WERI-Rb-1 (cell line): ENCODE measurements at places on chromosomes 3 and 15.

- DNase-seq = no peak
Measured at GRCh38 chr3:52490035-52490938, 4.9 kb upstream of the STAB1 start.

GRCh38 chr3:10420745-10421475 lies 84.5 kb downstream of the ATP2B2 start:
- DNase-seq = no peak

DNA sequence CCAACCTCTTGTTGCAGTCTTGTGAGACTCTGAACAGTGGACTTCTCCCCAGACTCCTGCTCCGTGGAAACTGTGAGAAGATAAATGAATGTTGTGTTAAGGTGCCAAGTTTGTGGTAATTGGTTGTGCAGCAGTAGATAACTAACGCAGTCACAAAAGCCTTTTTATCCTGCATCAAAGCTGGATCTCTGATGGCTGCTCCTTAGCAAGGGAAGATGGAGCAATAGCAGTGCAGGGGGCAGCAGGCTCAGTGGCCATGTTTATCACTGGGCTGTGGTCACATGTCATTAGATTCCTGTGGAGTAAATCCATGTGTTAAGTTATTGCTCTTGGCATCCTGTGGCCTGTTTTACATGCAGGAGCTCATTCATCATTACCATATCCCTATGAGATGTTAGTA lies 13.5 kb downstream of the CMTM7 start:
- DNase-seq = no peak

DNA sequence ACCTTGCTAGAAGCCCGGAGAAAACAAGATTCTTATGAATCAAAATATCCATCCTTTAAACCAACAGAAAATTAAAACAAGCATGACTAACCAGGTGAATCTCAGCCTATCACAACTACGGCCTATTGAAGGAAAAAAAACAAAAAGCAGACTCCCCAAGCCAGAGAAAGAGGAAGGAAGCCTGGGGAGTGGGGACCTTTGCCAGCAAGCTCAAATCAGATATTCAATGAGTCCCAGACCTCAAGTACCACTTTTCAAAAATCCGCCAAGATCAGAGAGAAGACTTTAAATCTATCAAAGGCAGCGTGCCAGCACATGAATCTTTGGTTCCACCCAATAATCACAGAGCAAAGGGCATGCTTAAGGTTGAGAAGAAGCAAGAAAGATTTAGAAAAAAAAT lies 253.8 kb downstream of the NTRK3 start:
- no peak for DNase-seq

- no peak for DNase-seq
Measured at GRCh38 chr3:107855710-107856109, 235.1 kb downstream of the CD47 start.

- DNase-seq = no peak
Measured at GRCh38 chr3:109122690-109123089, 4.8 kb upstream of the MORC1 start.

DNA sequence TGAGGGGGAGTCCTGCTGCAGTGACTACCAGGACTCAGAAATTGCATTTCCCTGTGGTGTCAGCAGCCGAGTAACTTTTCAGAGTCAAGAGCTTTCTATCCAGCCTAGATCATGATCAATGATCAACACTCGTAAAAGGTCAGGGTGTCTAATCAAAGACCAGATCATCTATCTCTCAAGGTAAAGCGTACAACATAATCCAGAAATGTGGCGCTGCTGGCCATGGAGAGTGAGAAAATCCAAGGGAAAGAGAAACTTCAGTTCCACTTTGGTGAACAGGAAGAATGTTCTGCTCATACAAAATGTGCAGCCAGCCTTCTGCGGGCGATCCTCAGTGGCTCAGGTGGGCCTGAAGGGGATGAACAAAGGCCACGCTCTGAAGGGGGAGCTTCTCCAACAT lies 1005.8 kb upstream of the NR2F2 start:
- no peak for DNase-seq

- DNase-seq = no peak
Measured at GRCh38 chr3:26657348-26657976, 34.9 kb downstream of the LRRC3B start.

DNA sequence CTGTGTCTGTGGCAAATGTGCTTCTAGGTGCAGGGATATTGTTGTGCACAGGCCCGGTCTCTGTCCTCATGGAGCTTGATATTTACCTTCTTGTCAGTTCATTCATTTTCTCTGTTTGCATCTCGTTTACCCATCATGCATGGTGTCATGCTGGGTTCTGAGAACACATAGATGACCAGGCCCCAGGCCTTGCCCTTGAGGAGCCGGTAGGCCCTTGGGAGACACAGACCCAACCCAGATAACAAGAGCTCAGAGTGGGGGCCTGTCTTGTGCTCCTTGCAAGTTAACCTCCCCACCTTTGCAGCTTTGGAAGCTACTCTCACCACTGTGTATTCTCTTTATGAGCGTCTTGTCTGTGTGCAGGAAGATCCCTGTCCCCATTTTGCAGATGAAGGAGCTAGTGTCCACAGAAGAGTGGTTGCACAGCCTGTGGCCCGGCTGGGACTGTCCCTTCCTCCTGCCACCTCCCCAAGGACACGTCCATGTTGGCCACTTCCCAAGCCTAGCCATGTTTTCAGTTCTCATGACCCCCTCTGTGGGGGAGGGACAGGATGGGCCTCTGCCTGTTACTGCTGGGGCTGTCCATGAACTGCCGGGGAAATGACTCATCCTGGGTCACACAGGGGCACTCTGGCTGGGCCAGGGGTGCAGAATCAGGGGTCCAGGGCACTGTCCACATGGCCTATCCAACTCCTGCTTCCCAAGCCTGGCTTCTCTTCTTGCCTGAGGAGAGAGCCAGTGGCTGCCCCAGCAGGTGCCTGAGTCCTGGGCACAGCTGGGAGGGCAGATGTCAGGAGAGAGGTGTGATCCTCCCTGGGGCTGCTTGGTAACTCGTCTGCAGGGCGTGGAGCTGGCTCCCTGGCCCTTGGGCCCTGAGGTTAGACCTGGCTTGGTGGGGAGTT lies 3.4 kb downstream of the SNX33 start:
- DNase-seq = no peak

- no peak for DNase-seq
Measured at GRCh38 chr3:102194760-102195159, 240.1 kb upstream of the ZPLD1 start.

- no peak for DNase-seq
Measured at GRCh38 chr3:30672287-30672735, 65.9 kb downstream of the TGFBR2 start.

DNA sequence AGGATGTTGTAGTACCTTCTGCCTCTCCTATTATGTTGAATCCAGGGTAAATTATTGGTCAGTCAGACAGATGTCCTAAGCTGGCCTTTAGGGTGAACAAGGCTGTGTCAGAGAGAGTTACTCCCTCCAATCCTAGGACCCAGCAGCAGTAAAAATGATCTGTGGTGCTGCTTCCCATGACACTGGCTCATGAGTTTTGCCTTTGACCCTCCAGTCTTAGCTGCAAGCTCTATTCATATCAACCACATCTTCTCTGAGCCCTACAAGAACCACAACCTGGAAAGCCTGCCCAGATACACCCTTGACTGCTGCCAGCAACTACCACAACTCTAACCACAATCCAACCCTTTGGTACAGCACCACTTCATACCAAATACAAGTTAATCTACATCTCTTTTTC lies 27.2 kb upstream of the PHLDB2 start:
- DNase-seq = no peak

DNA sequence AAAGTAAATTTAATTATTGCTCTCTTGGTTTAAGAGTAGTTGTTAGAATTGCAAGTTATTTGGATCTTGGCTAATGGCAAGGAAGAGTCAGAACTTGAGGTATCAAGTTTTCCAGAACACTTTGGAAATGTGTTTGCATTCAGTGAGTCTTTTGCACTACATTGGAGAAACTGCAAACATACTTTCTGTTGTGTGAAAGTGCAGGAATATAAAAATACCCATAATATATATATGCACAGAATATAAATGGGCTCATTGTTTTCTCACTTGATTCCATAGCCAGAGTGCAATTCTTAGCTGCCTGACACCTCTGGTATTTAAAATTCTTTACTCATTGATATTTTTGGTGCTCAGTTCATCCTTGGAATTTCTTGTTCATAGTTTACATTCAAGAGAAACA lies 92.9 kb downstream of the HCN4 start:
- no peak for DNase-seq

- DNase-seq = no peak
Measured at GRCh38 chr3:138089091-138089490, 26.3 kb downstream of the DZIP1L start.

- peak; percentile 14 for DNase-seq
Measured at GRCh38 chr15:75869446-75869845, 26.2 kb downstream of the UBE2Q2 start.

DNA sequence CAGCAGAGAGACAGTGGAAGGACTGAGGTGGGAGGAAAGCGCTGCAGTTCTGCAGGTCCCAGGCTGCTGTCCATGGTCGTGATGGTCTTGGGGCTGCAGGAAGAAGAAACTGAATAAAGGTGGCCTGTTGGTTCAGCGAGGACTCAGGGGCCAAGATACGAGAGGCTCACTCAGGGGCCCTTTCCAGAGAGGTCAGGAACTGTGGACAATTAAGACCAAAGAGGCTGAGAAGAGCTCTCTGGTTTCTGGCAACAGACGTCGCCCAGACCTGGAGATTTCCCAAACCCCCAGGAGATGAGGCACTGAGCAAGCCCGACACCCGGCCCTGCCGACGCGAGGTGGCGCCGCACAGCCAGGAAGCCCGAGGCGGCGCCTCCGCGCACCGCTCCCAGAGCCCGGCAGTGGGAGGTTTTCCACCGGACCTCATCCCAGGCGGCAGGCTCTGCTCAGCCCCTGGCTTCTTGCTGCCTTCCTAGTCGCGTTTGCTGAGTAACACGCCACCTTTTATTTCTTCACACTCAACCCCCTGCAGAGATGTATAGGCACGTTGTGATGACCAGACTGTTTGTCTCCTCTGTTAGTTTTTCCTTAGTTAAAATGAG lies 56.4 kb upstream of the ARRDC4 start:
- DNase-seq = peak; percentile 37

DNA sequence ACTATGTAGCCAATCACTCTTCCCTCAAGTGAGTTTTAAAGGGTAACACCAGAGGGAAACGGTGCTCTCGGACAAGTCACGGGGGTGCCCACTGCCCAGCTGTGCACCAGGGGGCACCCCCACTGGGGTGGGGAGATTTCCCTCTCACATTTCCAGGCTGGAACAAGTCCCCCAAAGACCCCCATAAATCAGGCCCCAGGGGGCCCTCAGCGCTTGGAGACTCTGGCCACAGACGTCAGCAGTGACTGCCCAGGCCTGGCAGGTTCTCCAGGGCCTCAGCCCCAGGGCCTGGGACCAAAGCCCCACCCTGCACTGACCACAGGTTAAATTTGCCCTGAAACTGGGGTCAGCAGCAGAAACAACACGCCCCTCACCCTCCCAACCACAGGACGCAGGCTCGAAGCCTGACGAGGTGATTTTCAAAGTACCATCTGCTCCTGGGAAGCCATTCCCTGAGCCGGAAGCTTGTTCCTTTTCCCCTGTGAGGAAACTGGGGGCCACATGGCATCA lies 17.0 kb downstream of the XXYLT1 start:
- DNase-seq = peak; percentile 73

GRCh38 chr3:12679468-12679867 lies 15.6 kb upstream of the RAF1 start:
- DNase-seq = no peak

DNA sequence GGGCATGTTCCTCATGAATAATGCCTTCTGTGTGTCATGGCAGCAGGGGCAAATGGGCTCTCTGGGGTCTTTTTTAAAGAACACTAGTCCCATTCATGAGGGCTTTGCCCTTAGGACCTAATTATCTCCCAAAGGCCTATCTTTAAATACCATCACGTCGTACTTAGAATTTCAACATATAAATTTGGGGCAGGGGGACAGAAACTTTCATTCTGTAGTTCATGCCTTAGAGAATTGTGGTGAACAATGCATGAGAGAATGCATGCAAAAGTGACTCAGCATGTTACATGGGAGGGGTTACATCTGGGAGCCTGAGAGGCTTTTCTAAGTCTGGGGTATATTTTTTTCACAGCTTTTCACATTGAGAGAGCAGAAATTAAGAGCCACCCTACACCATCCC lies 208.5 kb upstream of the ROPN1 start:
- no peak for DNase-seq

- no peak for DNase-seq
Measured at GRCh38 chr3:4149296-4149695, 153.9 kb upstream of the SETMAR start.

DNA sequence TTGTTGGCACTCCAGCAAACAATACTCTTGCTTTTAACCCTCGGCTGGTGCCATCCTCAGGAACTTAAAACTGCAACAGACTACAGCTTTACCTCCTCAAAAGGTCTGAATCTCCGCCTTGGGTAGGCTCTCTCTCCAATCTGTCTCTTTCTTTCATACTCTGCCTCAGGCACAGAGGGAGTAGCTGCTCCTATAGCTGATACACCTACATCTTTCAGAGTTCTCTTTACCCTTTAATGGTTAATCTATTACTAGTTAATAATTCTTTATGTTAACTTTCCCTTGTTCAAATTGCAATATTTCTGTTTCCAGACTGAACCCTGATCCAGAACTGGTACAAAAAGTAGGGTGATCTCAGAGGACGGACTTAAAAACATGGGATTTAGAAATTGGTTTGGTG lies 66.2 kb downstream of the MAP4 start:
- no peak for DNase-seq

DNA sequence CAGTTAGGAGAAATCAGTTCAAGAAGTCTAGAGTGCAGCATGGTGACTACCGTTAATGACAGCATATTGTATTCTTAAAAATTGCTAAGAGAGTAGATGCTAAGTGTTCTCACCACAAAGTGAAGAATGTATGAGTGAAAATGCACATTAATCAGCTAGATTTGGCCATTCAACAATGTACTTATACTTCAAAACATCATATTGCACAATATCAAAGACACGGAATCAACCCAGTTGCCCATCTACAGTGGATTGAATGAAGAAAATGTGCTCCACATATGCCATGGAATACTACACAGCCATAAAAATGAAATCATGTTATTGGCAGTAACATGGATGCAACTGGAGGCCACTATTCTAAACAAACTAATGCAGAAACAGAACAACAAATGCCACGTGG lies 119.9 kb upstream of the NDN start:
- DNase-seq = no peak

GRCh38 chr3:48655063-48655462 lies 7.6 kb downstream of the CELSR3 start:
- DNase-seq = no peak

DNA sequence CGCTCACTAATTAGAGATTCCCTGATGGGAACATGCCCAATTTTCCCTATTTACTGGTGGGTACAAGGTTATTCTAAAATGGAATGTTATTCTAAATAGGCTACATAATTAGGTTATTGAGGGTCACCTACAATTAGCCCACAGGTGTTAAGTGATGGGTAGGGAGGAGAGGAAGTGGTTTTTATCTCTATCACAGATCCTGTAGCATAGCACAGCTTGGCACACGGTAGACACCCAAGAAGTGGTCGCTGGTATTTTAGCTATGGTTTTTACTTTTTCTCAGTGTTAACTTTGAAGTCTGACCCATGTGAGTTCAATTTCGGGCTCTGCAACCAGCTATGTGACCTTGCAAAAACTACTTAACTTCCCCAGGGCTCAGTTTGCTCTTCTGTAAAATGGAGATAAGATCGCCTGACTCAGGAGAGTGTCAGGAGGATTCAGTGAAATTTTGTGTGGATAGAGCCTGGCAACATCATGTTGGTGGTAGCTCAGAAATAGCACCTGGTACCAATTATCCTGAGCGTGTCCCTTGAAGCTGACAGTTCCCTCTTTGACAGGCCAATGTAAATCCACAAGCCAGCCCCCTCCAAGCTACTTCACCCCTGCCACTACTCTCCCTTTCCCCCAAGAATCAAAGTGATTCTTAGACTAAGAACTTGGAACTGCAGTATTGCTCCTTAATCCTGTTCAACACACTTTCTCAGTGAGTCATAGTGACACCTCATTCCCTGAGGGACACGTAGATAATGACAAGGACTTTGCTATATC lies 8.7 kb upstream of the LMCD1 start:
- DNase-seq = no peak
